Stimulated activated naive CD4-positive, alpha-beta T cell (primary cell): ENCODE measurements at places on chromosomes 2 and 18.

DNA sequence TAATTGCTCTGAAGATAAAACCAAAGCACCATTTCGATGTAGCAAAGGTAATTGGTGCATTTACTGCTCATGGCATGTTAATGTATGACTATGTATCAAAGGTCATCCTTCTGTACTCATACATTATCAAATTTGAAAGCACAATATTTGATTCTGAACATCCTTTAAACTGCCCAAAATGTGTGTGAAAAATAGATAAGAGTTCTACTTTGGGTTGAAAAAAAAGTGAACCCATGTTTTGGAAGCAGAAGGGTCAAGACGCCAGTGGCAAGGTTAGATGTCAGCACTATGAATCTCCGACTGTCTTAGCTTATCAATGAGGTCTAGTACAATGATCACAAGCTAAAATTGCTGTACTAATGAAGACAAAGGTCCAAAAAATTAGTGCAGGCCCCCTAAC, 83.1 kb downstream of the LNPK start:
- DNase-seq, result no peak

- DNase-seq, result no peak
Measured at GRCh38 chr2:45743531-45744396, 92.3 kb downstream of the PRKCE start.

- DNase-seq, result no peak
Measured at GRCh38 chr18:58242968-58243367, 198.9 kb downstream of the NEDD4L start.

DNA sequence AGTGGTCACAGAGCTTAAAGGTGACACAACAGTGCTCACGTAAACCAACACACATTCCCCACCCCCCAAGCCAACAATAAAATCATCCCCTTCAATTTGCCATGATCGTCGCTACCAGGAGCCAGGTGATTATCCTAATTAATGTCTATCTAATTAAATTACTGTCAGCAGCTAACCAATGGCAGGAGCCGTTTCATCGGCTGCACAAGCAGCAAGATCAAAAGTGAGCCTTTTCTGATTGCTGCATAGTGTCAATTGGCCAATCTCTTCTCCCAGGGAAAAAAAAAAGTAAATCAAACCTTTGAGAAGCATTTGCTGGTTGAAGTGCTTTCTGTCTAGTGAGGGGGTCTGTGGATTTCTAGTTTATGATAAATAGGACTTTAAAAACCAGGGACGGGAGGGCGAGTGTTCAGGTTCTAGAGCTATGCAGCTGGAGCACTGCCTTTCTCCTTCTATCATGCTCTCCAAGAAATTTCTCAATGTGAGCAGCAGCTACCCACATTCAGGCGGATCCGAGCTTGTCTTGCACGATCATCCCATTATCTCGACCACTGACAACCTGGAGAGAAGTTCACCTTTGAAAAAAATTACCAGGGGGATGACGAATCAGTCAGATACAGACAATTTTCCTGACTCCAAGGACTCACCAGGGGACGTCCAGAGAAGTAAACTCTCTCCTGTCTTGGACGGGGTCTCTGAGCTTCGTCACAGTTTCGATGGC, at the start of gene TBR1:
TSS of gene TBR1 (plus strand) at position 311 of the 721 bp plus-strand sequence. CDS start at position 425, 114 bp downstream.
- no peak for DNase-seq

DNA sequence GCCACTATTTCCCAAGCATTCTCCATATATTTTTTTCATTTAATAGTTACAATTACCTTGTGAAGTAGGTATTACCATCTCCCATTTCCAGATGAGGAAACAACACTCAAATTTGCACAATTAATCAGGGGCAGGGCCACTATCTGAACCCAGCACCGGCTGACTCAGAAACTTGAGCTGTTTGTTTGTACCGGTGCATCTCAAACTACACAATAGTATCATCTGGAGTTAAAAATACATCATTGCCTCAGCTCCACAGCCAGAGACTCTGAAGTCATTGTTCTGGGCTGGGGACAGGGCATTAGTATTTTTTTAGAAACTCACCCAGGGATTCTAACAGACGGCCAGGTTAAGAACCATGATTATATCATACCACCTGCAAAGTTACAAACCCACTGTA, 55.9 kb downstream of the CDCA7 start:
- no peak for DNase-seq
